ENCODE measurements at places on chromosomes 1 and 21.

DNA sequence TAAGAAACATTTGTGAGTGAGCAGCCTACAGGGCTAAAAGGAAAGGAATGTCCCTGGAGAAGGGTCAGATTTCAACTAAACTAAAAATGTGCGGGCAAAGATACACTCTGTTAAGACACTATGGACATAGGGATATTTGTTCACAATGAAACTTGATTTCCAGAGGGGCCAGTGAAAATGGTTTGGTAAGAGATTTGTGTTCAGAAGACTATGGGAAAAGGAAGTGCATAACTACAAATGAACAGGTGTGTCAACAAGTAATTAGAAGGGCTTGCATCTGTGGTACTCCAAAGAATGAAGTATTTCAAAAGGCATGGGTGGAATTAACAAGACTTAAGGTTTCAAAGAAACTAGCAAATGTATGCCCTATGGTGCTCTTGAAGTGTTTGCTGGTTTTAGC, 60.4 kb downstream of the NME7 start:
- no peak for DNase-seq

DNA sequence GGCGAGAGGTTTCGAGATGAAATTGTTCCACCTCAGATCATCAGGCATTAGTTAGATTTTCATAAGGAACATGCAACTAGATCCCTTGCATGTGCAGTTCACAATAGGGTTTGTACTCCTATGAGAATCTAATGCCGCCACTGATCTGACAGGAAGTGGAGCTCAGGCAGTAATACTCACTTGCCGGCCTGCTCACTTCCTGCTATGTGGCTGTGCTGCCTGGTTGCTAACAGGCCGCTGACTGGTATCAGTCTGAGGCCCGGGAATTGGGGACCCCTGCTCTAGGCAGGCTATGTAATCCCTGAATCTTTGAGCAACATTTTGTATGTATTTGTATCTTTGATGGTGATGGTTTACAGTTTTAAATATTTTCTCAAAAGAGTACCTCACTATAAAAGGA, 32.5 kb downstream of the XKR8 start:
- no peak for DNase-seq

DNA sequence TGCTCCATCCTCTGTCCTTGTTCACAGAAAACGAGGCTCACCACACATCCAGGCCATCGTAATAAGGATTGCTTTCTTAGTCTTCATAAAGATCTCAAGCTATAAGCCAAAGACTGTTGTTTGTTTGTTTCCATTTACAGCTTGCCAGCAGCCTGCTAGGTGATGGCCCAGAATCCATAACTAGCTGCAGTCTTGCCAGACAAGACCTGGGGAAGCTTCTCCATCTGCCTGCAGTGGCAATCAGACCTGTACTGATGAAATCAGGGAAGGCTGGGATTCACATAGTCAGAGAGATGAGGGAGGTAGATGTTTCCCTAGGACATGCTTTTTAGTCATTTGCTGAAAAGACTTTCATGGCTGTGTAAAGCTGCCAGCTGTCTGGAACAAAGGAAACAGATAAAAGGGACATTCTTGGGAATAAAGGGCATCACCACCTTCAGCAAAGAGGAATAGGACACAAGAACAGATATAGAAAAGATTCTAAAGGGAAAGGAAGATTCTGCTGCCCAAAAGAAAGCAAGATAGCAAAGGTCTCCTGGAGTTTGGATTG, 51.0 kb downstream of the MT1HL1 start:
- no peak for DNase-seq

DNA sequence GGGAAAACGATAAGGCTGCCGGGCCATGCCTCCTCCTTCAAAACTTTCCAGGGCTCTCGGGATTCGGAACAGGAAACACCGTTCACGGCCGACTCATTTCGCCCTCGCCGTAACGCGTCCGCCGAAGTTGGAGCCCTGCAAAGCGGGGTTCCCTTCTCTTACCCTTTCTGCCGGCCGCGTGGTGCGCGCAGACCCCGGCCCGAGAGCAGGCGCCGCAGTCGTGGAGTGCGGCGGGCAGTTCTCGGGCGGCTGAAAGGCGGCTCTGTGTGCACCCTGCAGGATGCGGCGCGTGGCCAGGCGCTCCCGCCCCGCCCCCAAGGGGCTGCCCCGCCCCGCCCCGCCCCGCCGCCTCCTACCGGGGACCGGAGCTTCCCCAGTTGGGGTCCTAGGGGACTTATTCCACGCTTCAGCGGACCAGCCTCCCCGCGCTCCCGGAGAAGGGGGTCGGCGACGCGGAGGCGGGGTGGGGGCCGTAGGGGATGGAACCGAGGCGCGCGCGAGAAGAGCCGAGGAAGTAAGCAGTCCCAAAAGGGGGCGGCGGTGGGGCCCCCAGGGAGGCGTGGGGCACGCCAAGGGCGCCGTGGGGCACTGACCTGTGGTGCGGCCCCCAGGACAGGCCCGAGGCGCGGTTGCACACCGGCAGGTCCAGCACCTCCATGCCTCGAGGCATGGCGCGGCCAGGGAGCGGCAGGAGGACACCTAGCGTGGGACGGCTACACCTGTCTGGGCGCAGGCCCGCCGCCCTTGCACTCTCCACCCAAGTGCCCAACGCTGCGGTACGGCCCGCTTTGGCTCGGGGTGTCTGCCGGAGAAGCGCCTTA, at the start of gene MCOLN2:
Gene MCOLN2, minus strand, starts transcription at position 268 of the 821 bp plus-strand sequence. Its CDS starts 241 bp downstream, at position 27.
- DNase-seq = peak; percentile 86

- no peak for DNase-seq
These were observed 126.2 kb downstream of the RASAL2 start for GRCh38 chr1:178220094-178220493.

DNA sequence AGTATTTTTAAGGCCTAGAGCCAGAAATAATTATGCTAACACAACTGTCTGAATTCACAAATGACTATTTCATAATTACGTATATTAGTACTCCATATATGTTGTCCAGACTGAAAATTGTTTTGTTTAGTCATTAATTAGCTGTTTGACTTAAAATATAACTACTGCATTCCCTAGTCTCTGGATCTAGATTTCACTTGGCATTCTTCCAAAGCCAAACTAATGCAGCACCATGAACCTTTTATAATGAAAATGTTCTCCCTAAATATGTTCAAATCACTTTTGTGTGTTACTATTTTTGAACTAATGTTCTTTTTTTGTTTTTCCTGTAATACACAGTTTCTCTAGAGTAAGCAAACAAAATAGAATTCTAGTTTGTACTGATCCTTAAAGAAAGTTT, 46.1 kb downstream of the CAMTA1 start:
- DNase-seq = peak; percentile 16

GRCh38 chr1:112836642-112837041, 119.4 kb downstream of the SLC16A1 start:
- no peak for DNase-seq

- no peak for DNase-seq
These were observed 33.5 kb downstream of the KCNC4 start for GRCh38 chr1:110243574-110243973.
